ENCODE measurements at places on chromosomes 6 and 20. TPM values are rescaled to one million over a fixed set of nuclear protein-coding genes. Genes with fewer than 3 reads are reported as not detected.

Gene SNAI1
- 0.67 TPM for total RNA-seq

Gene SEMG2
- not detected for total RNA-seq

Gene TMEM200A
- total RNA-seq: 0.69 TPM

Gene GABRR1
- total RNA-seq: not detected

Gene CDYL
- total RNA-seq: 49.8 TPM

Gene SLPI
- not detected for total RNA-seq

Gene PRSS16
- 0.73 TPM for total RNA-seq

Gene PDE10A
- total RNA-seq: not detected

Gene PRDM1
- total RNA-seq: 16.3 TPM

Gene TMEM244
- total RNA-seq: not detected

Gene DDO
- not detected for total RNA-seq

Gene DZANK1
- 6.0 TPM for total RNA-seq

Gene ZBP1
- total RNA-seq: 17.8 TPM

Gene SLC13A3
- total RNA-seq: 0.47 TPM
